ENCODE measurements at places on chromosomes 7 and 10.

DNA sequence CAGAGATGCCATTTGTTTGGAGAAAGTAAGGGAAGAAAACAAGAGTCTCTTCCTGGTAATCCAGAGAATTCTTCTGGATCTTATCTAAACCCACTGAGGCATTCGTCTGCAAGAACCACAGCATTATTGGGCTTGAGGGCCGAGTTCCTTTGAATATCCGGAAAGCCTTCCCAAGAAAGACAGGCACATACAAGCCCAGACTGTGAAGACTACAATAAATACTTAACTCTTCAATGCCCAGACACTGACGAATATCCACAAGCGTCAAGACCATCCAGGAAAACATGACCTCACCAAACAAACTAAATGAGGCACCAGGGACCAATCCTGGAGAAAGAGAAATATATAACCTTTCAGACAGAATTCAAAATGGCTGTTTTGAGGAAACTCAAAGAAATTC, 99.0 kb downstream of the RNF32 start:
- DNase-seq, result no peak

DNA sequence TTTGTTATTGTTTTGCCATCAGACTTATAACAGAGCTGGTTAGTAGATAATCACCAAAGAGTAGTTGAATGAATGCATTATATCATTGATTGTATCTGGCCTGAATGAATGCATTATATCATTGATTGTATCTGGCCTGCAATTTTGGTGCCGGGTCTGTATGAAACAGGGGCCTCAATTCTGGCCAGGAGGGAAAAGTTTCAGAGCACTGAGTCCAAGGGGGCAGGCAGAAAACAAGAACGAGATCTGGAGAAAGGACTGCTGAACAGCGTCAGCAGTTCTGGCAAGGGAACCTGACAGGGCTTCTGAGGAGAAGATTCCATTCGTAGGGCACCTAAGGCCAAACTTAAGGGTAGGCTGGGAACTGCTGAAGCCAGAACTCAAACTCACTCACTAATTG, 128.0 kb downstream of the SEMA3C start:
- no peak for DNase-seq

DNA sequence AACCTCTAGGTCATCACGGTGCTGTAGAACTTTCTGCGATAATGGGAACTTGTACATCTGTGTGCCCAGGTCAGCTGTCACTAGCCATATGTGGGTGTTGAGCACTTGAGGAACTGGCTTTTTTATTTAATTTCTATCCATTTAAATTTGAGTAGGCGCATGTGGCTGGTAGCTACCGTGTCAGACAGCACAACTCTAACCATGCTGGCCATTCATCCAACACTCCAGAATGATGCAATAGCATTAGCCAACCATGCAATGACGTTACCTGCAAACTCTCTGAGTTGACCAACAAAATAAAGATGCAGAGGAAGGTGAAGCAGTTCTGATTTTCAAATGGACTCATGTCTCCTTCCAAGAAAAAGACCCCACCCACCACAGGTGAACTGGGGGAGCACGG, 24.4 kb upstream of the CHST15 start:
- DNase-seq, result no peak

- DNase-seq, result no peak
These were observed 17.2 kb upstream of the SLC26A4 start for GRCh38 chr7:107643407-107643806.

GRCh38 chr7:16970732-16971482, 89.1 kb upstream of the AGR3 start:
- no peak for DNase-seq

DNA sequence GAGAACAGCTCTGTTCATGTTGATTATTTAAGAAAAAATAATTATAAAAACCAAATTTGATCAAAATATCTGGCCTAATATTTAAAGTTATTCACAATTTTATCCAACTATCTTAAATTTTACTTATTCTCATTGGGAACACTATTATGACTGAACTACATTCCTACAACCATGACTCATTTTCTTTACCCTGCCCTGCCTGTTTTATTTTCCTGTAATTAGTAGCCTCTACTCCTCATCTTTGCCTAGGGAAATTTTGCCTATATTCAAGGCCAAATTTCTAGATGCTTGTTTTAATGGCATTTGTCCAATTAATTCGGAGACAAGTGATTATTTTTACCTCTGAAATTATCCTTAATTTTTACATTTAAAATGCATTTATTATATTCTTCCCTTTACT, 289.7 kb upstream of the TMEM229A start:
- no peak for DNase-seq

DNA sequence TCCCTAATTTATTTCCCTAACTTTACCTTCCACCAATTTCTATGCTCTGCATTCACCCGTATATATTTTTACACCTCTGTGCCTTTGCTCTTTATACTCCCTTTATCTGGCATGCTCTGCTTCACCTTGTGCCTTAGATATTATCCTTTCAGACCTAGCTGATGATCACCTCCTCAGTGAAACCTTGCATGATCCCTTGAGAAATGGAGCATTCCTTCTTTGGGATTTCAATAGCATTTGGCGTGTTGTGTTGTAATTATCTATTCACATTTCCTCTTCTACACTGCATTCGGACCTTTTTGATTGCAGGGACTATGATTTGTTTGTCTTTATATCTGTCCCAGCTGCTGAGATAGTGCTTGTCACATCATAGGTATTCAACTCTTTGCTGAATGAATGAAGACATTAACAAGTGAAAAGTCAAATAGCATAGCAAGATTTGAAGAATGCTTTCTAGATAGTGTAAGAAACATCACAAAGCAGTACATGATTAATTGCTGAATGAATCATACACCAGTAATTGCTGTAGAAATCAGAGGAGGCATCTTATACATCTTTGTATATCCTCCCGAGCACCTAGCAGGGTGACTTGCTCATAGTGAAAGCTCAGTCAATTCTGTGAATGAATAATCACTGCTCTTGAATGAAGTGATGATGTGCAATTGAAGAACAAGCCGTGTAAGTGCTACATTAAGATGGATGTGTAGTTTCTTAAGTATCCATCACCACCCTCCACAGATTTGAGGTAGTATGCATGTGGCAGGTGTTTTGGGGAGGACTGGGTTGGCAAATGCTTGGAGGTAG, 2.0 kb upstream of the TM9SF3 start:
- no peak for DNase-seq

- no peak for DNase-seq
These were observed 95.2 kb downstream of the PLCE1 start for GRCh38 chr10:94088926-94089381.

DNA sequence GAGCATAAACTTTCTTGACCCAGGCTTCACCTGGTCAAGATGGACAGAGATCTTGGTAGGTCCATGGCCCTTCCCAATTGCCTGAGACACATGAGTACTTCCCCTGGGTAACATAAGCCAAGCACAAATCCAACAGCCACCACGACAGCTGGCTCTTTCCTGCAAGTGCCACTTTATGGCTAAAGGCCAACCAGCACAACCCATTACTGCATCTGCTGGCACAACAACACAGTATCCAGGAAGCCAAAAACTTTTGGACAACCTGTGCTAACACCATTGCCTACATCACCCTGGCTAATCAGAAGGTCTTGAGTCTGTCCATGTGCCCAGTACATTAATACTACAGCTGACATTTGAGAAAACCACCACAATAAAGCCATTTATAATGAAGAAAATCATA, 548.0 kb upstream of the SEMA3D start:
- DNase-seq, result no peak

DNA sequence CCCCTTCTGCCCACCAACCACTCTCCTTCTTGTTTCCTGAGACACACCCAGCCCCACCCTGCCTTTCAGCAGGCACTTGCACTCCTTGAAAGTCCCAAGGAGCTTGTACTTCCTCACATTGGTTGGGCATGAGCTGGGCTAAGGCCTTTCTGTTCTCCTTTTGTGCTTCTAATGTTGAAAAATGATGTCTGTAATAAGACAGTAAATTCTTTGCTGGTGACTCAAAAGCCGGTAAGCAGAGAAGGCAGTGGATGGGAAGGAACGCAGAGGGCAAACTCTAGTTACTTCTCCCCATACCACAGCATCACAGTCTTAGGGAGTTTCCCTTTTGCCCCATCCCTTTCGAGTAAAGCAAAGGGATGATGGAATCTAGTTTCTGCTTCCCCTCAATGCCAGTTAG, 185.6 kb downstream of the PLXNA4 start:
- no peak for DNase-seq

DNA sequence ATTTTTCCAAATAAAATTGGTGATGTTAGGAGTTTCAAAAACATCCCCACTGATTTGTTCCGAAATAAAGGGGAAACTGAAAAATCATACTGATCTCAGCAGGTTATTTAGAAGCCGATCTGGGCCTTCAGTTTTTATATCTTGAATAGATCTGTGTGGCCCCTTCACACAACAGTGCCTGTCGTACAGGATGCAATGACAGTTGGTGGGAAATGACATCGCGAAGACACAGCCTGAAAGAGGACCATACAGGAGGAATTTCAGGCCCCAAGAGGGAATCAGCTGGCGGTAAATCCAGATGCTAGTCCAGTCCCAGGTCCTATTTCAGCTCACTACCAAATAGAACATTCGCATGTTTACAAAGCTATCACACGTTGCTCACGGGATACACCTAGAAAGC, 3.0 kb downstream of the H2BK1 start:
- DNase-seq, result no peak

GRCh38 chr10:101817337-101818118, 716 bp downstream of the OGA start:
- DNase-seq, result no peak

- no peak for DNase-seq
These were observed 111.1 kb downstream of the EBF3 start for GRCh38 chr10:129852829-129853561.

GRCh38 chr7:119936836-119937235, 336.1 kb upstream of the KCND2 start:
- no peak for DNase-seq

All from forelimb muscle (tissue), 1 donor.